Fibroblast of skin of right quadriceps (primary cell): ENCODE measurements at places on chromosomes 1 and 21.

DNA sequence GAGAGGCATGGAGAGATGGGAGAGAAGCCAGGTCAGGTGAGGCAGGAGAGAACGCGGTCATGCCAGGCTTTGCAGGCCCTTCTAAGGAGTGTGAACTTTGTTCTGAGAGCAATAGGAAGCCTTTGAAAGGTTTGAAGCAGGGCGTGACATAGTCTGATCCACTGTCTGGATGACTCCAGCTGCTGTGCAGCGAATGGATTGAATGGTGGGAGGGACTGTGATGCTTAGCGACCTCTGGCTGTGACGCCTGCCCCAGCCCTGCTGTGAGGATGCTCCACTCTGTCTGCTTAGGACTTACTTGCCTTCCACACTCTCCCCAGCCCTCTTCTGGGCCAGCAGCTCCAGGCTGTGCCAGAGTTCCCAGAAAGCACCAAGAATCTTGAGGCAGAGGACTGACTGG lies 41.8 kb upstream of the POU3F1 start:
- DNase-seq, result no peak

GRCh38 chr1:54350360-54350759 lies 55.8 kb downstream of the SSBP3 start:
- DNase-seq, result no peak

DNA sequence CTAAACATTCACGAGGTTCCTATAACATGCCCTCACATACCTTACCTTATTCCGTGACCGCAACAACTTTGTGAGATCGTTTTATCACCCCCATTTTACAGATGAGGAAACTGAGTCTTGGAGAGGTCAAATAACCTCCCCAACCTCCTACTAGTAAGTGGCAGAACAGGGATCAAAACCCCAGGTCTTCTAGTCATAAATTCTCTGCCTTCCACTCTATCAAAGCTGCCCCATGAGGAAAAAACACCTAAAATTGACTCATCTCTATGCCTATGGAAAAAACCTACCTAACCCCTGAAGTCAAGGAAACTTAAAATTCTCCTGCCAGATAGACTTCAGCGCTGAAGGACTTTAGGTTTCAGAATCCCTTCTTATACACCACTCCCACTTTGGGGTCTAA lies 69.5 kb upstream of the ERRFI1 start:
- no peak for DNase-seq

GRCh38 chr1:165647517-165647916 lies 16.5 kb downstream of the MGST3 start:
- no peak for DNase-seq

DNA sequence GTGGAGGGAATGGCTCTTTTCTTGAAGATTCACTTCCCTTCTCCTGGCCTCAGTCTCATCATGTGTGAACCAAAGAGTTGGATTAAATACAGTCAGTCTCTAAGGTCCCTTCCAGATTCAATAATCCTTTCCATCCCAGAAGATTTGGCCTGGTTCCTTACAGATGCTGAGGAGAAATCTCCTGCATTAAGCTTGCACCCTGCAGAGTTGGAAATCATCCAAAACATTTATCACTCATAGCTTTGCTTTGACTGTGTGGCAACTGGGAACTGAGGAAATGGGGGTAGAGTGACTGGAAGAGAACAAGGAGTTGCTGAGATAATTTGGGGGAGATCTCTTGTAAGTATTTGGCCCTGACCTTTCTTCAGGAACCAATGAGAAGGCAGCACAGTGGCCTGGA lies 220.5 kb upstream of the SGIP1 start:
- DNase-seq, result peak; percentile 83

- DNase-seq, result peak; percentile 13
These were observed 7.0 kb upstream of the SMCP start for GRCh38 chr1:152870831-152871730.

DNA sequence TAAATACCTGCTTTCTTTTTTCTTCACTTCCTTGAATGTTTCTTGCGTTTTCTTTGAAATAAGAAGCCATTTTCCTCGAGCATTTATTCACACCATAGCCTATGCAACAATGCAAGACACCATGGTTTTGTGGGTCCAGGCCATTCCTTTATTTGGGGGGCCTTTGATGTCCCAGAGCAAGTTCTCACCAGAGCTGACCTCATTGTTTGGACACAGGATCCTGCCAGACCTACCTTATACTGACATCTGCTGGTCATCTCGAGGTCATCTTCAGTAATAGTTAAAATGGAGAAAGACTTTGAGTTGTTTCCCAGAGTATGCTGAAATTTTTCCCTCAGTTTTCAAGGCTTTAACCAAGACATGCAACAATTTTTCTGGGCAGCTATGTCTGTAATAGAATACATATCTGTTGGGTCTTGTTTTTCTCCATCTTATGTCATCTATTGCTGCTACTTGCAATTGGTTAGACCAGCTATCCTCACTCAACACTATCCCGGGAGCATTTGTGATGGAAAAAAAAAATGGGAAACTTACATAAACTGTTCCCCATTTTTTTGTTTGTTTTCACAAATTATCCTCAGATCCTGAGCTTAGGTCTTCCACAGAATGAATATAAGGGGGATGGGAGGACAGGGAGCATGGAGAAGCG lies 34.0 kb upstream of the BACE2 start:
- DNase-seq, result peak; percentile 36

DNA sequence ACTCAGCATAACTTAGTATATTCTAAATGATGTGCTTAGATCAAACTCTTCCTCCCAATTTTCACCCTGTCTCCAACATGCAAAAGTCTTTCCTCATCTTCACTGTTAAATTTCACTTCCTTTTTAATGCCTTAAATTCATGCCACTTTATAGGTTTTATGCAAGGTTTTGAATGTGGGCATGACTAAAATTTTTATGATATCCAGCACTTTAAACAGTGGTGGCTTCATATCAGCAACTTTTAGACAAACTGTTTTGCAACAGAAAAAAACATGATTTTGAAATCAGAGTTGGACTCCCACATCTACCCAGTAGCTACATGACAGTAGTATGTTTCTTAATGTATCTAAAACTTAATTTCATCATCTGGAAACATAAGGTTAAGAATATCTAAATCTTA lies 84.7 kb upstream of the ZP4 start:
- no peak for DNase-seq

DNA sequence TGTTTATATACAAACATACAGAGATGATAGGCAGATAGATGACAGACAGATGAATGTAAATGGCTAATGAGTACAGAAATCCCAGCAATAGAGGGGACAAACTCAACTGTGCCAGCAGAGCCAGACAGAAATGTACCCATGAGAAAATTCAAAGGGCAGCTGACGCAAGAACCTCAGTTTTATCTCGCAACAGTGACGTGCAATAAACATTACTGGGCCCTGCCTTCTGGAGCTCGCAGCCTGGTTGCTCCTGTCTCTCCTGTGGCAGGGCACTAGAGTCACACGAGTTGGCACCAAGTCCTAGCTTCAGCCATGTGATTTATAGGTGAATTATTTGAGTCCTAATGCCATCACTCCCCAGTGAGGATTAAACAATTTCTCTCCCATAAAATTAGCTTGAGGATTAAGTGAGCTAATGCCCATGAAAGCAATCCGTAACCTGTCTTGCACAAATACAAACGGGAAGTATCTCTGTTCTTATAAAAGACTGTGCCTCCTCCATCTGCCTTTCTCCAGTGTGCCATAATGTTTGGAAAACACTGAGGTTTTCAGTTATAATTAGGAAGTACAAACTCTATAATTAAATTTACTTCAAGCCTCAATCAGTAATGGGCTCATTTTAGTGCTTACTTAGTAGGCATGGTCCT lies 50.7 kb downstream of the VAV3 start:
- no peak for DNase-seq

DNA sequence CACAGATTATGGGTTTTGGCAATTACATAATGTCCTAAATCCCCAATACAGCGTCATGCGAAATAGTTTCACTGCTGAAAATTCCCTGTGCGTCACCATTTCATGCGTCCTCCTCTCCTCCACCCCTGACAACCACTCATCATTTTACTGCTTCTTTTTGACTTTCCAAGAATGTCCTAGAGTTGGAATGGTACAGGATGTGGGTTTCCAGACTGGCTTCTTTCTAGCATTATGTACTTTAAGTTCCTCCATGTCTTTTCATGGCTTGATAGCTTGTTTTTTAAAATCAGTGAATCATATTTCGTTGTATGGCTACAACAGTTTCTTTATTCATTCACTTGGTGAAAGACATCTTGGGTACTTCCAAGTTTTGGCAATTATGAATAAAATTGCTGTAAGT lies 7.4 kb downstream of the NBPF3 start:
- no peak for DNase-seq

- DNase-seq, result no peak
These were observed 271.5 kb upstream of the TMEM51 start for GRCh38 chr1:14881775-14882672.

DNA sequence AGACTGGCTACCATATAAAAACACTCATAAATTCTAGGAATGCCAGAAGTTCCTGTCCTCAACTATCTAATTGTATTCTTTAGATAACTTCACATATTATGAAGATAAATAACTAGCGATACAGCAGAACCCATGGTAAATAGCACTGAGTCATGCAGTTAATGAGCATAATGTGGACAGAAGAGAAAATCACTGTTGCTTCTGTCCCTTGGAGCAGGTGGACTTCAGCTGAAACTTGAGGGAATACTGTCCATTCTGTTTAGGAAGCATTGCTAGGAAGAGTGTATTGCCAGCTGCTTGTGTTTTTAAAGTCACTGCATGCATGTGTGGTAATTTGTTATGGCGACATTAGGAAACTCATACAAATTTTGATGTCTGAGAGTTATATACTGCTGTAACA lies 854.4 kb downstream of the LTN1 start:
- no peak for DNase-seq

DNA sequence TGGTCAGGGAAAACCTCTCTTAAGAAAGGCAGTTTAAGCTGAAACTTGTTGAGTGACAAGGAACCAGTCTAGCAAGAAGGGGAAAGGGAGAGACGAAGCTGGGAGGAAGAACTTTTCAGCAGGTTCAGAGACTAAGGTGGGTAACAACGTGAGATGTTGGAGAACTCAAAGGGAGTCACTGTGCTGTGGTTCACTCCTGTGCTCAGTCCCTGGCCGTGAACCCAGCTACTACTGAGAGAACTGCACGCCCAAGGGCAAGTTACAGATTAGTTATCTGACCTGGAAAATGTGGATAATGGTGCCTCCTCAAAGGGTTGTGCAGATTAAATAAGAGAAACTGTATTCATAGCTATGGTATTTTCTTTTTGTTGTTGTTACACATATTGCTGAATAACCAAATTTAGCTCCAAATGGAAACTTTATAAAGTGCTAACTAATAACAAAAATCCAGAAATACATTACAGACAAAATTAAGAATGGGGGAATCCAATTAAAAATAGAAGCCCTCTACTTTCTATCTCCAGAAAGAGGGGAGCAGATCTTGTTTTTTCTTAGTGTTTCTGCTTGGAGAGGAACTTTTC lies 2.9 kb downstream of the ZBTB40 start:
- DNase-seq, result no peak

DNA sequence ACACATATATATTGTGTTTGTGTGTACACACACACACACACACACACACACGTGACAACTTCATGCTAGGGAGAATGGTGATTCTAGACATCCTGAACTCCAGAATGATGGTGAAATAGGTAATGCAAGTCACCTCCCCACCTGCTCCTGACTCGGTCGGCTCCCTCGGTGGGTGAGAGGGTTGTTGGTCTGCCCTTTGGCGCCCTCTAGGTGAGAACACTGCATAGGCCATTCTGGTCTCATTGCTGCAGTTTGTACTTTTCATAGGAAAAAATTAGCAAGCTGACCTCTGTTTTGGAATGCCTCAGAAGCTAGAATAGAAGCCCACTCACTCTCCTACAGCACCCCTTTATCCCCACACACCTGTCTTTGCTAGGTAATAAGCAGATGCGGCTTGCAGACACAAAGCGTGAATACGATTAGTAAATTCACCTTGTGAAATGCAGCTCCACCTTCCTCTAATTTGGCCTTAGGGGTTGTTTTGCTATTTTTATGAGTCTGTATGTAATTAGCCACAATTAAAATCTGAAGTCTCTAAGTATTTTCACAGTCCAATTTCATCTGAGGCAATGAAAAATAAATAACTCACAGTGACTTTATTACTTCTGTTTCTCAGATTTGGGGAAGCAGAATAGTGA lies 130.0 kb upstream of the KCNJ15 start:
- peak; percentile 38 for DNase-seq

DNA sequence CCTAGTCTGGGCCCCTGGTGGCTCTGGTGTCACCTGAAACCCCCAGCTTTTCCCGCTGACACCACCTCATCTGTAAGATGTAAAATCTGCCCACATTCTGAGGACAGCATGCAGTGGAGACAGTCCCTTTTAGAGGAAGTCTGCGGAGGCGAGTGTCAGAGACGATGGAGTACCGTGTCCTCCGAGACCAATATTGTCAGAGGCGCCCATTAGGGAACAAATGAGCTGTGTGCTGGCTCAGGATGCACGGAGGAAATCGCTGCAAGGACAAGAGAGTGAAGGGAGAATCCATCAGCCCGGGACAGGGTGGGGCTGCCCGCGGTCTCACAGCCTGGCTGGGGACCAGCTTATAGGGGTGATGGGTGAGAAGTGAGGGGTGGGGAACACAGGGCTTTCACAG lies 214.8 kb downstream of the MATN1 start:
- no peak for DNase-seq

GRCh38 chr1:204627436-204627835 lies 58.1 kb downstream of the LRRN2 start:
- DNase-seq, result no peak

- peak; percentile 76 for DNase-seq
These were observed 195.6 kb upstream of the CAMK1G start for GRCh38 chr1:209387969-209388329.

DNA sequence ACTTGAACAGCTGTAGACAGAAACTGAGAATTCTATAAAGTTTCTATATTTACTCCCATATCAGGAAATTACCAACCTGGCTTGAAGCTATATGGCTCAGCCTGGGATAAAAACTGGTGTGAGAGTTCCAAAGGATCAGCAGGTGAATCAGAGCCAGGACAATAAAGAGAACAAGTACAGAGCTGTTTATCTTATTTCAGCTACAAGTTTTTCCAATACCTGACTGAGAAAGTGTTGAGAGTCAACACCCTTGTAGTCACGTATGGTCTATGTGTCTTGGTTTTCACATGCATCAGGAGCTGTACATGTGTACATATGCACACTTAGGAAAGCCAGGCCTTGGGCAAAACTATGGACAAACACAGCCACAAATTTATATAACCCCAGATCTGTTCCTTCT lies 40.7 kb upstream of the CXADR start:
- no peak for DNase-seq

- DNase-seq, result peak; percentile 64
These were observed 10.5 kb downstream of the MTX1 start for GRCh38 chr1:155218854-155219591.

GRCh38 chr1:10237157-10237539 lies 26.8 kb downstream of the KIF1B start:
- no peak for DNase-seq

GRCh38 chr1:51488372-51489050 lies 30.6 kb downstream of the EPS15 start:
- DNase-seq, result peak; percentile 4

GRCh38 chr1:11925938-11926292 lies 312 bp downstream of the KIAA2013 start:
- DNase-seq, result no peak

GRCh38 chr1:94637121-94637520 lies 95.6 kb upstream of the F3 start:
- DNase-seq, result no peak

- no peak for DNase-seq
These were observed 64.2 kb downstream of the SERINC2 start for GRCh38 chr1:31476891-31477846.

GRCh38 chr1:8947127-8947691 lies 1.5 kb downstream of the CA6 start:
- no peak for DNase-seq
